ENCODE measurements at places on chromosomes 3 and 15. TPM values are rescaled to one million over a fixed set of nuclear protein-coding genes. Genes with fewer than 3 reads are reported as not detected.

Gene ALG1L2
- total RNA-seq, result not detected

GRCh38 chr15:50181969-50182218 lies at the start of gene SLC27A2:
SLC27A2 (plus strand) TSS chr15:50182196; CDS start chr15:50182428, 232 bp downstream.
- no peak within 1 kb of the TSS for H3K27ac ChIP-seq
- no peaks in the 10 kb centered on the region for H3K36me3 ChIP-seq
- peaks cover 11% of the 10 kb centered on the region for H3K4me1 ChIP-seq
- peak within 1 kb of the TSS; percentile 33 for H3K4me3 ChIP-seq

Gene CCDC13
- total RNA-seq, result not detected

DNA sequence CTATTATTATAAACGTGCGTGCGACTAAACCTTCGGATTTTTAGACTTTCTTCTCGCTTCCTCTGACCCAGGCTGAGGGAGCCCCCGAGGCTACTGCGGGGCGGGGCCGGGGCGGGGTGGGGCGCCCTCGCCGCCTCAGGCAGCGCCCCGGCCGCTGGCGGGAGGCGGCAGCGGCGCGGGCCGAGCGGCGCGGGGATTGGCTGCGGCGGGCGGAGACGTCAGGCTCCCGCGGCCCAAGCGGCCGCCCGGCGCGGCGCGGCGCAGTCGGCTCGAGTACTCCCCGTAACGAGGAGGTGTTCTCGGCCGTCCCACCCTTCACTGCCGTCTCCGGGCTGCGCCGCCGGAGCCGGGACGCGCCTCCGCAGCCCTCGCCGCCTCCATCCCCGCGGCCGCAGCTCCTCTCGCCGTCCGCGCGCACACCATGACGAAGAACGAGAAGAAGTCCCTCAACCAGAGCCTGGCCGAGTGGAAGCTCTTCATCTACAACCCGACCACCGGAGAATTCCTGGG lies at the start of gene ATP1B3:
Gene ATP1B3, plus strand, starts transcription at position 263 of the 510 bp plus-strand sequence. Its CDS starts 159 bp downstream, at position 422.
- peak within 1 kb of the TSS; percentile 82 for H3K4me3 ChIP-seq
- peak within 1 kb of the TSS; percentile 92 for H3K27ac ChIP-seq
- H3K27me3 ChIP-seq, result no peaks in the 10 kb centered on the region
- H3K36me3 ChIP-seq, result no peaks in the 10 kb centered on the region
- peak; percentile 85 for DNase-seq

GRCh38 chr15:63338170-63338569 lies 43.5 kb downstream of the CA12 start:
- DNase-seq, result no peak
- H3K27ac ChIP-seq, result no peak overlapping the region
- H3K4me3 ChIP-seq, result no peak overlapping the region
- no peaks in the 10 kb centered on the region for H3K27me3 ChIP-seq

GRCh38 chr3:147393943-147394883 lies 12.1 kb downstream of the ZIC4 start:
- no peaks in the 10 kb centered on the region for H3K36me3 ChIP-seq
- H3K27me3 ChIP-seq, result peaks cover 94% of the 10 kb centered on the region
- H3K27ac ChIP-seq, result no peak overlapping the region

DNA sequence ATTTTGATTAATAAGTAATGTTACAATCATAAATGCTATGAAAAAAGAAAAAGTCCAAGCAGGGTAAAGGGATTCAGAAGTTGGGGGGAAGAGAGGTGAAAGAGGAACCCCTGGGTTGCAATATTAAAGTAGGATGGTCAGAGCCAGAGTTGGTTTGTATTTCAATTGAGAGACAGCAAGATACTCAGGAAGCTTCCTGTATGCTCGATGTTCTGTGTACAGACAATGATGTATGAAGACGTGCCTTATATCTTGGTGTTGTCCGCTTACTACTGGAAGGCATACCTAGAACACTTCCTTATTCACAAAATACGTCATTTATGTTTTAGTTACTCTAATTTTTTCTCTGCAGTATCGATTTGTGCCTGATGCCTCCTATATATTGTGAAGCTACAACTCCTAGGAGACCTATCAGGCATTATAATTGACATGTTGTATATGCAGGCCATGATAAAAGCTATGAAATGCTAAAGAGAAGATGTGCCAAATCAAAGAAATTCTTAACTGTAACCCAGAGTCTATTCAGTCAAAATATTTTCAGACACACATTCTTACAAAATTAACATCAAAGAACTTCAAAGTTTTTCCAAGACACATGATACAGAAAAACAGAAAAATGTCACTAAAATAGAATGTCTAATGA lies 87.5 kb downstream of the TBL1XR1 start:
- no peaks in the 10 kb centered on the region for H3K36me3 ChIP-seq
- H3K27me3 ChIP-seq, result no peaks in the 10 kb centered on the region
- H3K4me3 ChIP-seq, result no peak overlapping the region

- no peaks in the 10 kb centered on the region for H3K27me3 ChIP-seq
- H3K27ac ChIP-seq, result no peak overlapping the region
- peaks cover 4% of the 10 kb centered on the region for H3K36me3 ChIP-seq
- peaks cover 29% of the 10 kb centered on the region for H3K4me1 ChIP-seq
Measured at GRCh38 chr3:182967218-182968204, 12.8 kb downstream of the DCUN1D1 start.

Gene SPRED1
- 19.1 TPM for total RNA-seq

DNA sequence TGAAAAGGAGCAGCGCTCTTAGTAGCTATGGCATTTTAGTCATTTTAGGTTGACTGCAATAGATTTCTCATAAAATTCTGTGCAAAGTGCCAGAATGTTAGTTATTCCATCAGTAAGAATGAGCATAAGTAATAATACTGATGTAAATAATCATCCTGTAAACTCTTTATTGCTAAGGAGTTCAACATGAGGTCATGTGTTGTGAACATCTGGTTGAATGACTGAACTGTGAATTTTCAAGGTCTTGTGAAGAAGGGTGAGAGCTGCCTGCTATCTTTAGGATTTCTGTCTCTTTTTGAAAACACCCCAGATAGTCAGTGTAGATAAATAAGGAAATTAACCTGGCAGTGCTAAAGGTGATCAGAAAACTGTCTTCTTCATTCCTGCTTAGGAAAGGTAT lies 333.4 kb upstream of the TBC1D5 start:
- H3K4me1 ChIP-seq, result no peaks in the 10 kb centered on the region
- DNase-seq, result no peak
- no peaks in the 10 kb centered on the region for H3K27me3 ChIP-seq
- H3K36me3 ChIP-seq, result no peaks in the 10 kb centered on the region
- H3K4me3 ChIP-seq, result no peak overlapping the region
- no peak overlapping the region for H3K27ac ChIP-seq

DNA sequence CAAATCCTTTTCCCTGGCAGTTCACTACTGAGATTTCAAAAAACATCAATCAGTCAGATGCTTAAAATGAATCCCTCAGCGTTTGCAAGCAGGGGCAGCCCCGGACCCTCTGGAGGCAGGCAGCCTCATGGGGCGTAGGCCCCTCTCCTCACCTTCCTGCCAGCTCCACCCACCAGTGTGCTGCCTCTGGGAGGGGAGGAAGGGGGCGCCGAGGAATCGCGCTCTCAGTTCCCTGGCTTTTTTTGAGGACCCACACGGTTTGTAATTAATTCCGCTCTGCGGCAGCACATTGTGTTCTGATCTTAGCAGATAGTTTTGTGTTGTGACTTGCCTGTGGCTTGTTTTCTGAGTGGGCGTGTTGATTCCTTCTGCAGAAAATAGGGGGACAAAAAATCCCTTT lies 159.9 kb downstream of the KLF13 start:
- H3K36me3 ChIP-seq, result no peaks in the 10 kb centered on the region
- peaks cover 18% of the 10 kb centered on the region for H3K27me3 ChIP-seq
- DNase-seq, result no peak
- no peak overlapping the region for H3K4me3 ChIP-seq
- H3K27ac ChIP-seq, result no peak overlapping the region

DNA sequence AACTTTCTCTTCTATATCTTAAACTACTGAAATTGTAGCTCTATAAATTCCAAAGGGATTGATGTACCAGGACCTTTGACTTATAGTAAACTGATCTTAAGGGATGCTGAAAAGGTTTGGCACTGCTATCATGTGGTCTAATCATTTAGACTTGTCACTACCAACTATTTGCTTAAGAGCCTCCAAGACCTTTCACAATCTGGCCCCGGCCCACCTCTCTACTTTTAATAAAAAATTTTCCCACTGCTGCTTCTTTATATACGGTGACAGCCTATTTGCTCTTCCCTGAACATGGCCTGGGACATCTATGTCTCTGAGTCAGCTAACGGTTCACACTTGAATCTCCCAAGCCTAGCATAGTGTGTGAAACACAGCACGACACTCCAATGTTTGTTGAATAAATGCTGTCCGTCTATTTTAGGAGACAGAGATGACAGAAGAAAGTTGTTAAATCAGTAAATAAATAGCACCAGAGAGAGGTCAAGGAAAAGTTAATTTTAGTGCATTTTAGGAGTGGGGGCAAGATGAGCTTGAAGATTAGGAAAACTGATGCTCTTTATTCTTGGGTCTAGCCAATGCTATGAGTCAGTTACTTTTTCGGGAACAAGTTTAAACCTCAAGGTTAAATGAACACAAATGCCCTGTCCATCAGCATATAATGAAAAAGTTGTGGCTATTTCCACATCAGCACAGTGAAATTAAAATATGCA lies 212.9 kb downstream of the TIGIT start:
- no peak overlapping the region for H3K4me3 ChIP-seq
- H3K36me3 ChIP-seq, result no peaks in the 10 kb centered on the region
- H3K4me1 ChIP-seq, result peaks cover 7% of the 10 kb centered on the region
- H3K27me3 ChIP-seq, result no peaks in the 10 kb centered on the region

GRCh38 chr15:78055919-78056713 lies 21.4 kb downstream of the TBC1D2B start:
- H3K4me1 ChIP-seq, result peaks cover 70% of the 10 kb centered on the region
- peak; percentile 70 for DNase-seq
- H3K36me3 ChIP-seq, result no peaks in the 10 kb centered on the region
- H3K27me3 ChIP-seq, result no peaks in the 10 kb centered on the region
- H3K4me3 ChIP-seq, result no peak overlapping the region
- peak overlapping the region; percentile 85 for H3K27ac ChIP-seq

- H3K4me1 ChIP-seq, result no peaks in the 10 kb centered on the region
- no peak for DNase-seq
- H3K27ac ChIP-seq, result no peak overlapping the region
Measured at GRCh38 chr3:46107682-46108081, 80.4 kb upstream of the XCR1 start.

- no peaks in the 10 kb centered on the region for H3K4me1 ChIP-seq
- no peak overlapping the region for H3K27ac ChIP-seq
- H3K36me3 ChIP-seq, result no peaks in the 10 kb centered on the region
- H3K27me3 ChIP-seq, result no peaks in the 10 kb centered on the region
Measured at GRCh38 chr3:46284981-46285683, 42.9 kb downstream of the CCR3 start.

Gene MOBP
- total RNA-seq, result not detected

DNA sequence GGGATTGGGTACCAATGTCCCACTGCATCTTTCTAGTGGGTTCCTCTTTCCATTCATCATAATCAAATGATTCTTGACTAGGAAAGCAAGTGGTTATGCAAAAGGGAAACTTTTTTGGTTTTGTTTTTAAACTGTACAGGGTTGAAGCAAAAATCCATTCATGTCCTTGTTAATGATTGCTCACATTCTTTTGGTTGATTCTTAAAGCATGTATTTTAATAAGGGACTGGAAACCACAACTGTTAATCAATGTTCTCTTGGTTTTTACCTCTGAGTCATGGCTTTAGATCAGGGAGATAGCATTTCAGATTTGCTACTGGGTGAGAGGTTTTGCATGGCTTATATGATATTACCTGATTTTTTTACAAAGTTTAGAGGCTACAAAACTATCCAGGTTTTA lies 371.7 kb upstream of the RGMA start:
- H3K27ac ChIP-seq, result no peak overlapping the region
- no peaks in the 10 kb centered on the region for H3K4me1 ChIP-seq
- no peak overlapping the region for H3K4me3 ChIP-seq

All from adrenal gland (tissue), 19 donors.